Renal cortex interstitium (tissue), 15 donors: ENCODE measurements at places on chromosomes 6 and 20.

- no peak for DNase-seq
These were observed 50.4 kb downstream of the FAM184A start for GRCh38 chr6:119028091-119028490.

DNA sequence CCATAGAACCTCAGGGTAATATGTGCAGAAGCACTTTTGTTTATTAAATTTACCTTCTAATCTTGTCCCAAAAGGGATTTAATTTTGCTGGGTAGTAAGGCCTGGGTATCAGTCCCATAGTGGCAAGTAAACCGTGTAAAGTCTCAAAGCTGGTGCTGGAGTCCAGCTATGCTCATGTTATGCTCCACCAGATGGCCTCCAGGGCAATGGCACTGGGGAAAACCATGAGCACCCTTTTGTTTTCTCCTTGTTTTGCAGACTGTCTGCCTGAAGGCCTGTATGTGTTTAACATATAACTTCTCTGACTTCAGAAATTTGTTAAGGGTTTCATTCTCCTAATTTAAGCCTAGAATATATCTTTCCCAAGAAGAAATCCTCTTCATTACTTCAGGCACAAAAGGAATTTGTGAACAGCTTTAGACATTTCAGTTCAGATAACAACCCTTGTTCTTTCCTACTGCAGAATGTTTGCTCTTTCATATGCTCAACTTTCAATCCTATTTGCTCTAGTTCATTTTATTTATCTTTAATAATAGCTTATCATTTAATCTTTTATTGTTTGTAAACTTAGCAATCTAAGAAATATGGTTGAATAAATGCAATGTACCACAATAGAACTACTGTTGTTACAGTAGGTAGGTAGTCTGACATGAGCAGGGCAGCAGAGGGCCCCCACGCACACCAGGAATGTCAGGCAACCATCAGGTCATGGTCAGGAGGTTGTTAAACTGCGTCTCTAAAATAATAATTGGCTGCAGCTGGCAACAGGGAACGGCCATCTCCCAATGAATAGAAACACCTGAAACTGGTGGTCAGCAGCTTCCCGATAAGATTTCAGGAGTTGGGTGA, 162.8 kb downstream of the TENT5A start:
- DNase-seq = no peak

- DNase-seq = no peak
These were observed 79.7 kb upstream of the JARID2 start for GRCh38 chr6:15166121-15166520.

GRCh38 chr20:9021699-9022098, 47.2 kb upstream of the PLCB4 start:
- DNase-seq = no peak

GRCh38 chr6:52992980-52993920, 1.8 kb downstream of the GSTA4 start:
- no peak for DNase-seq

DNA sequence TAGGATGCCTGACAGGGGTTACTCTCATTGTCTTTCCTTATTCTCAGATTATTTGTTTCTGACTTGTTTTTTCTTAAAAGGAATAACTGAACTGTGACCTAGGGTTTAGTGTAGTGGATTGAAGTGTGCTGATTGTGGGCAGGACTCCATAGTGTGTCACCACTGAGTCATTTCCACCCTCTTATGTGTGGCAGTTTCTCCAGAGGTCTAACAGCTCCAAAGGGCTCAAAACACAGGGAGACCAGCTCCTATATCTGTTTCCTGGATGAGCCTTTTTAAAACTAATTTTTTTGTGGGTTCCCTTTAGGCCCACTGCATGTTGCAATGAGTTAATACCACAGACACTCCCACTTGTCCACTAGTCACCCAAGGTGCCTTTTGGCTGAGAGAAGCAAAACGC, 951.1 kb upstream of the ADGRB3 start:
- DNase-seq = no peak

GRCh38 chr6:35786810-35787209, 6.0 kb downstream of the CLPSL1 start:
- no peak for DNase-seq

DNA sequence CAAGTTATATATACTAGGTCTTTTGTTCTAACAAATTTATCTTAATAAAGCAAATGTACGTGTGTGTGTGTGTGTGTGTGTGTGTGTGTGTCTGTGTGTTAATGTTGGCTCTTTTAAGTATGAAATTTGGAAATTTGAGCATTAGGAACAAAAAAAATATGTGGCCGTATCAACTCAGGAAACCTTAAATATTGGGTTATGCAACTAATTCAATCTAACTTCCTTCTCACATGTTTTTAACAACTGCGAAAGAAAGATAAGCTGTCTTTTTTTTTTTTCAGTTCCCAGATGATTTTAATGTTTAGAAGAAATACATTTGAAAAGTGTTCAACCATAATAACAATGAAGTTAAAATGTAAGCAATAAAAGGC, 616.4 kb upstream of the ARID1B start:
- DNase-seq = no peak

- no peak for DNase-seq
These were observed 1.6 kb upstream of the ADRM1 start for GRCh38 chr20:62301111-62301668.

DNA sequence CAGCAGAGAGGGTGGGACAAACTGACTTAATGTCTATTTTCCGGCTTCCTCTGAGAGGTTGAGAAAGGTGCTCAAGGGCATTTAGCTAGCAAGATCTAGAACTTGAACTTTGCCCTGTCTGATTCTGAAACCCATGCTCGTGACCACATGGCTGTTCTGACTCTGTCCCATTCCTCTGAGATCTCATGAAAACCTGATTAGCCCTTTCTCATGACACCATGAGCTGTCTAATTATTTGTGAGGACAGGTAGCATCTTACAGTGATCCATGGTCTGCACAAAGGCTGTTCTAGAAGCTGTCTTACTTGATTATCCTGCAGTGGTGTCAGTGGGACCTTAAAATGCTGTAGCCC, 89.6 kb upstream of the TOX2 start:
- no peak for DNase-seq

DNA sequence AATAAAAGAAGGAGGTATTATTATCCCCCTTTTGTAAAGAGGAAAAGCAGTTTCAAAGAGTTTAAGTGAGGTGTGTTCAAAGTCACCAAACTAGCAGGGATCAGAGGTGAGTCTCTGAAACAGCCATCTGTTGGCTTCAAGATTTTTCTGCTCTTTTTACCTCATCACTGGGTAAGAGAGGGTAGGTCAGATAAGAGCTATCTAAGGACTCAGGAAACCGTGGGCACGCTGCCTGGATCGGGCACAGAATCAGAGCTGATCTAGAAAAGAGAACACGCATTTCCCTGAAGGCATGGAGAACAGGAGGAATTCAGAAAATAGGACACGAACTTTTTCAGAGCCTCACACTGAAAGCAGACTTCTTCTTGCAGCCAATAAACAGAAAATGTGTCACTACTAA, 65.8 kb upstream of the LY86 start:
- no peak for DNase-seq

GRCh38 chr6:149458806-149459205, 26.0 kb downstream of the ZC3H12D start:
- DNase-seq = no peak

DNA sequence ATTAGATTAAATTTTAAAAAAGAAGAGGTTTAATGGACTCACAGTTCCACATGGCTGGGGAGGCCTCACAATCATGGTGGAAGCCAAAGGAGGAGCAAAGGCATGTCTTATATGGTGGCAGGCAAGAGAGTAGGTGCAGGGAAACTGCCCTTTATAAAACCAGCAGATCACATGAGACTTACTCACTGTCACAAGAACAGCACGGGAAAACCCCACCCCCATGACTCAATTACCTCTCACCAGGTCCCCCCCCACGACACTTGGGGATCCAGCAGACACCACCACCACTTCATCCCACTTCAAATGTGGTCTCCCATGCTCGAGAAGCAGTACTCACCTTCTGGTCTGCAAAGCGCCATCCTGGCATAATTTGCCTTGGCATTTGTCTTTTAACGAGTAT, 24.6 kb downstream of the MTFR2 start:
- no peak for DNase-seq

GRCh38 chr6:22152841-22153240, 144.0 kb downstream of the PRL start:
- DNase-seq = no peak

- no peak for DNase-seq
These were observed 102.7 kb downstream of the BMP5 start for GRCh38 chr6:55772730-55773129.

DNA sequence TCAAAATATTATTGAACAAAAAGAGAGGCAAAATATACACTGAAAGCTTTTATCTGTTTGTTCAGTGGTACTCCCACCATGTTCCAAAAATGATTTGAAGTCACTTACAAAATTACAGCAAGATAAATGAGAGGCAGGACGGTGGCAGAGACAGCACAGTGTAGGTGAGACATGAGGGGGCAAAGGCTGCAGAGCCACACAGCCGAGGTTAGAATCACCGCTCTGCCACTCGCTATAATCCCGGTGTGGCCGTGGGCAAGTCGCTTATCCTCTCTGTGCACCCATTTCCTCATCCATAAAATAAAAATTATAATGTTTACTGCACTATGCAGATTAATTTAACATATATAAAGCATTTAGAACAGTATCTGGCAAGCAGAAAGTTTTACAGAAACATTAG, 140.1 kb upstream of the BEND6 start:
- no peak for DNase-seq
